ENCODE measurements at places on chromosomes 2 and 18.

GRCh38 chr18:56305583-56305982 lies 332.8 kb downstream of the TXNL1 start:
- no peak for DNase-seq

DNA sequence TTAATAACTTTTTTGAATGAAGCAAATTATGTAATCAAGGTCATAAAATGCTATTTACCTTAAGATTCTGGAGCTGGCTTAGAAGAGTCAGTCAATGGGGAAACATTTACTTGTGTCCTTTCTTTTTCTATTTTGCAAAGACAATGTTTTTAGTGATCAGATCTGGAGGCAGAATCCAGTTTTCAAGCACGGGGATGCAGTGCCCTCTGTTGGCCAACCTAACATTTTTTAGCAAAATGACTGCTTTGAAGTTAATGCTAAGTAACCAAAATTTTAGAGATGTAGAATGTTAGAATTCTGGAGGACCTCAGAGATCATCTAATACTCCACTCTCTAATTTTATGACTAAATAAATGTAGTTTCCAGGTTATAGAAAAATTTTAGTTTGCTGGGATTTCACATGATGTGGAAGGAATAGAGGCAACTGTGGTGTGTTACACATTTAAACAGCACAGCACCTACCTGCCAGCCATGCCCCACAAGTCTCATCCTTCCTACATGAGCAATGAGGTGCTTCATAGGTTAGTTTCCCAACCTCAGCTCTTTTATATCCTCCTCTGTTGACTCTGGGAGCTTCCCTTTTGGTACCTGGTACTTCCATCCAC lies 23.6 kb upstream of the SLC9A4 start:
- peak; percentile 34 for DNase-seq

DNA sequence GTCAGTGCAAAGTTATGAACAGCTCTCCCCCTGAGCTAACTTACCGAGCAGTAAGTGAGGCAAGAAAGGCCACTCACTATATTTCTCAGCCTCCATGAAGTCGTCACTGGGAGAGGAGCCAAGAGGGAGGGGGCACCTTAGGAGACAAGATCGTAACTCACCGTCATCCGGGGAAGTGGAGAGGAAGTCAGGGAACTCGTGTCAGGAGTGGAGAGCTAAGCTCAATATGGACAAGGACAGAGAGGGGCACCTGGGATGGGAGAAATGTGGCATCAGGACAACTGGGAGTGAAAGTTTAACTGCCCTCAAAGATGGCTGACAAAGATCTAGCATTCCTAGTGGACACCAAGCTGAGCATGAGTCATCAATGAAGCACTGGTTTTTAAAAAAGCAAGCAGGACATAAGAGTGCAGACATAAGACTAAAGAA lies 37.1 kb downstream of the BCL11A start:
- no peak for DNase-seq

DNA sequence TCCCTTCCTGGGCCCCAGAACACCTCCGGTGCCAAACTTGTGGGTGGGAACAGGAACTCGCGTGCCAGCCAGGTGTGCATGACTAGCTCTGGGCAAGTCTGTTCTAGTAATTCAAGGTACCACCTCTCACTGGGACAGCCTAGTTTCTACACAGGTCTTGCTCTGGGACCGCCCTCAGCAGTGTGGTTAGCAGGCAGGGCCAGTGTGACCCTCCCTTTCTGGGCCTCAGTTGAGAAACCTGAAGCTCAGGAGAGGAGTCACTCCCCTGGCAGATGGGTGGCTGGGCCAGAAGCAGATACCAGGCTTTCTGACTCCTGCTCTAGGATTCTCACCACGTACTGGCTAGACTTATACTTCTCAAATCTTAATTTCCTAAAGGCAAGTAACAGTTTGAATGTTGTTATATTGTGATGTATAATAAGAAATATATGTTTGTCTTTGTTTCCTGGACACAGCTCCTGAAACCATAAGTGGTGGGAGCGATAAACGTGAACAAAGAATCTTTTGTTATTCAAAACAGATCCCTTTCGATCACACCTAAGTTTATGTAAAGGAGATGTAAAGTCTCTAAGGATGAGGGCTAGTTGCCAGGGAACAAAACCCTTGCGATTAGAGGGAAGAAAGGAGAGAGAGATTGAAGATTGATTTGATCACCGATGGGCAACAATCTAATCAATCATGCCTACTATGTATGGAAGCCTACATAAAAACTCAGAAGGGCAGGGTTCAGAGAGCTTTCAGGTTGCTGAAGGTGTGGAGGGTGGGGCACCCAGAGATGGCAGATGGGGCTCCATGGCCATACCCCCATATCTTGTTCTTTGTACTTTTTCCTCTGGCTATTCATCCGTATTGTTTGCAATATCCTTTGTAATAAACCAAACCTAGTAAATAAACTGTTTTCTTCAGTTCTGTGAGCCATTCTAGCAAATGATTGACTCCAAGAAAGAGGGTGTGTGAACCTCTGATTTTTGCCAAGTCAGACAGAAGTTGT lies 952 bp upstream of the UGT1A6 start:
- no peak for DNase-seq

DNA sequence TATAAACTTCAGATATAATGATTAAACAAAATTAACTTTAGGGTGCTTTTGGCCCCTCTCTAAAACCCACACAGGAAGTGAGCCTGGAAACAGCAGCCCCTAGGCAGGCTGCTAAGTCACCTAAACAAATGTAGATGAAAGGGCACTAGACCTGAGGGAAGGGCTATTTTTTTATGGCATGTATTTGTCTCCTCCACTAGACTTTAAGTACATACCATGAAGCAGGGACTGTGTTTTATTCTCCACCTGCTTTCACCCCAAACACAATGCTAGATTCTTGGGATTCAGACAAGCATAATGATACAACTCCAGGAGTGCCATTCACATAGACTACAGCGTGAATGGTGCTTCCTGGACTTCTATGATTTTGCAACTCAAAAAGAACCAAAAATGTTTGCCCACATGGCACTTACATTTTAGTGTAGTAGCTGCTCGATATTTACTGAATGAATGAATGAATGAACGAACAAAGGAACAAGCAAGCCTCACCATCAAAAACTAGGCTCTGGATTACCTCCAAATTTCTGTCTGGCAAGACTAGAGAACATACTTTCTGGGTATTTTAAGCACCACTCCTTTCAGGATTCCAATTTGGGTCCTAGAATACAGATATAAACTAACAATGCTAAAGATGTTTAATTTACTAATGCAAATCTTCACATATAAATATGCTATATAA lies 10.1 kb downstream of the ATAD2B start:
- no peak for DNase-seq

- DNase-seq = peak; percentile 76
Observed at GRCh38 chr2:157418239-157418641, 25.6 kb downstream of the CYTIP start.

DNA sequence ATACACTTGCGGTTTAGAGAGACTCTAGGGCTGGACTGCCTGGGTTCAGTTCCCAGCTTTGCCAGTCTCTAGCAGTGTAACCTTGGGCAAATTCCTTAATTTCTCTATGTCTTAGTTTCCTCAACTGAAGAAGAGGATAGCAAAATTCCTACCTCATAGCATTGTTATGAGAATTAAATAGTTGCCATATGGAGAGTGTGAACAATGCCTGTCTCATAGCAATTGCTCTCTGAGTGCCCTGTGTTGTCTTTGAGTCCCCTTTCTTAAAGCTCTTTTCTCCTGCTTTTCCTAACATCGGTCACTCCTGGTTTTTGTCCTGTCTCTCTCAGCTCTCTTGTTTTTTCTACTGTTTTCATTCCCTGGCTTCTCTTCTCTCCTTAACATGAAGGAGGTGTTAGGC lies 116.8 kb upstream of the ALPP start:
- DNase-seq = no peak

DNA sequence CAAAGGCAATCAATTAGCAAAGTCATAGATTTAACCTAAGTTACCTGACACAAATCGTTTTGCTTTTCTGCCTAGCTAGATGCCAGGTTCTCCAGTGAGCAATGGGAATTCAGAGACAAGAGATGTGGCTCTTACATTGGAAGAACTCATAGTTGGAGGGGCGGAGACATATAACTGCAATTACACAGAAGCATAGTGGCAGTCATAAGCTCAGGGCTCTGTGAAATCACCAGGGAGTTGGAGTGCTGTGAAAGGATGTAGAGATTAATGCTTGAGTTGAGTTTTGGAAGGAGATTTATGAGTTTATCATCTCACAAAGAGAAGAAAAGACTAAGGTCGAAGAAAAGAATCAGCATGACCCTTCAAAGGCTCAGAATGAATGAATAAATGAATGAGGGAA lies 457.2 kb upstream of the TRIB2 start:
- no peak for DNase-seq

DNA sequence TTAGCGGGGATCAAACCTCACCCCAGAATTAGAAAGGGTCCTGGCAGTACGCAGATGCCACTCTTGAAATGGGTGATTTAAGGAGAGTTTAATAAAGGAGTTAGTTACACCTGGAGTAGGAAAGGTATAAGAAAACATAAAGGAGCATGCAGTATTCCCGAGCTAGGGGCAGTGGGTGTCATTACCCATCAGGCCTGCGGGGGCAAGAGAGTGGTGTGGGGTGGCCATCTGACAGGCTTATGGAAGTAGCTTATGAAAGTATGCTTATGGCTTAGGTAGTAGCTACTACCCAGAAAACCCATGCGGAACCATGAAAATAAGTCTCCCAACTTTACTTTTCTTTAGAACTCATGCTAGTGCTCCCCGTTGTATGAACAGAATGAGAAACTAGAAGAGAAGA lies 568.9 kb upstream of the ACVR2A start:
- no peak for DNase-seq

DNA sequence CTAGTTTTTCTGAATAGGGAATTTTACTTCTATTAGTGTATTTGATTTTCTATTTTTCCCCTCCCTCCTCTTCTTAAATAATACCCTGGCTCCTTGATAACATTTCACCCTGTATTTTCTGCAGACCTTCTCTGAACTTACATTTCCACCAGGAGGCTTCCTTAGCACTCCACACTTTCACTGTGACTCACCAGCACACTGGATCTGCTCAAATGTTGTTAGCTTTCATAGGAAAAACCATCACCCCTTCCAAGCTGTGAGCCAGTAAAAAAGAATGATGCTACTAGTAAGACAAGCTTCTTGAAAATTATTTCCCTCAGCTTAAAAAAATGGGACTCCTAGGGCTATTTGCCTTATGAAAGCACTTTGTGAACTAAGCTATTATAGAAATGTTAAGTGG lies 16.1 kb downstream of the SUPT7L start:
- DNase-seq = no peak

- DNase-seq = no peak
Observed at GRCh38 chr18:73774811-73775509, 372.7 kb downstream of the FBXO15 start.

- DNase-seq = no peak
Observed at GRCh38 chr18:48295586-48296311, 113.4 kb downstream of the ZBTB7C start.

- DNase-seq = peak; percentile 37
Observed at GRCh38 chr2:96267159-96267971, 1.3 kb downstream of the CIAO1 start.

- DNase-seq = no peak
Observed at GRCh38 chr2:26522325-26522724, 44.4 kb upstream of the OTOF start.

DNA sequence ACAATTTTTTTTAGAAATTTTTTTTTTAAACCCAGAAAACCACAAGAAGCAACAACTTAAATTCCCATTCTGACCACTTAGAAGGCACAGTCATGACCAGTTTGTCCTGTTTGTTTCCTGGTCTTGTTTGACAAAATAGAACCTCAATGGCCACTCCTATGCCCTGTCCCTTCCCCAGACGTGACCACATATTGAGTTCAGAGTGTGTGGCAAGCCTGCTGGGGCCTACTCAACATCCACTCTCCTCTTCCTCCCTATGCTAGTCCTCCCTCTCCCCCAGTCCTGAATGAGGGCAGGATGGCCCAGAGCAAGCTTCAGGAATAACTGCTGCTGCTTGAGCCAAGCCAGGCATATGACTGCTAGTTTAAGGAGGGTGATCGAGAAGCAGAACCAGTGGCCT lies 89.6 kb downstream of the PRELID3A start:
- no peak for DNase-seq

DNA sequence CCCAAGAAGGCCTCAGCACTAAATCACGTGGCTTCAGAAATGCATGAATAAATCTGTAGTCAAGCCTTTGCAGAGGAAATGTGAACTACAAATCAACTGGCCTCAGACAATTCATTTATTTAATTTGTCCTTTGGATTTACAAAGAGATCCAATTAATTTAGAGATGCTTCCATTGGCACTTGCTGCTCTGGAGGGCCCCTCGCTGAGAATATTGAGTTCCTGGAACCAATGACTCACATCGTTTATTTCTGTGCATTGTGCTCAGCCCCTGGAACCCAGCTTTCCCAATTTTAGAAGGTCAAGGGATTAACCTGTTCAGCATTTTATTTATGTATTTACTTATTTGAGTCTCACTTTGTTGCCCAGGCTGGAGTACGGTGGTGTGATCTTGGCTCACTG lies 47.2 kb upstream of the MGAT4A start:
- DNase-seq = no peak

- no peak for DNase-seq
Observed at GRCh38 chr2:46229134-46230063, 67.8 kb upstream of the EPAS1 start.

DNA sequence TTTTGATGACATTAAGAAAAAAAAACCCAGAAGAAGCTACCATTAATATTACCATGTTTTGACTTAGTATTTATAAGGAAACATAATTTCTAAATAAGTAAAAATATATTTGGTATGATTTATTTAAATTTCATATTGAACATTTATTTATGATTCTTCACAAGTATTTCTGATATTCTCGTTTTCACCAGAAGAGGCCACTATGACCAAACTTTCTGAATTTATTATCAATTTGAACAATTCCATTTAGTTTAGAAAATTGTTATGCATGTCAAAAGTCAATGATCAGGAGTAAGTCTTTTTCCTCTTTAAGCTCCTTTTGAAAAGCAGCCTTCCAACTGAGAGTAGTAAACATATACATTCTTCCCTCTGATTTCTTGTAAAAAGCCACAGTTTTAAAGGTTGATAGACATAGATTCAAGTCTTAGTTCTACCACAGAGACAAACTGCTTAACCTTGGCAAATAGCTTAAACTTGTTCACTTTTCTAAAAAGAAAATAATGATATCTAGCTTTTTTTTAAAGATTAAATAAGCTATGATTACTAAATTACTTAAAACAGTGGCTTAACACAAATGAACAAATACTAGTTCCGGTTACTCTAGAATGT lies 329.9 kb downstream of the TRIB2 start:
- no peak for DNase-seq

DNA sequence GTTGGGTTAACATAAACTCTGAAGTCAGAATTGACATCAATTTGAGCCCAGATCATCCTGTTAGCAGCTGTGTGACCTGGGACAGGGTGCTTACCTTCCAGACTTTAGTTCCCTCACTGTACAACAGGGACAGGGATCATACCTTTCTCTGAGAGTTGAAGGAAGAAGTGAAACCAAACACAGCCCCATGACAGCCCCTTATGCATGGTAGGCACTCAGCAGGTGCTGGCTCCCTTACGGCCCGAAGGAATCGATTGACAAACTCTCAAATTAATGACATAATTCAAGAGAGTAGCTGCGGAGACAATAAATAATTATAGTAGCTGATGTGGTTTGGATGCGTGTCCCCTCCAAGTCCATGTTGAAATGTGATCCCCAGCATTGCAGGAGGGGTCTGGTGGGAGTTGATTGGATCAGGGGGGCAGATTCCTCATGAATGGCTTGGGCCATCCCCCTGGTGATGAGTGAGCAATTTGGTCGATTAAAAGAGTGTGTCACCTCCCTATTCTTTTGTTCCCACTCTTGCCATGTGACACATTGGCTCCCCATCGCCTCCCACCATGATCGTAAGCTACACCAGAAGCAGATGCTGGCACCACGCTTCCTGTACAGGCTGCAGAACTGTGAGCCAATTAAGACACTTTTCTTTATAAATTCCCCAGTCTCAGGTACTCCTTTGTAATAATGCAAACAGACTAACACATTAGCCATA lies 72.4 kb downstream of the ODC1 start:
- DNase-seq = no peak

All from CD4-positive, alpha-beta T cell treated with Interleukin-15 for 1 hour (primary cell).